CD8-positive, alpha-beta T cell (primary cell): ENCODE measurements at places on chromosomes 1 and 21. TPM values are rescaled to one million over a fixed set of nuclear protein-coding genes. Genes with fewer than 3 reads are reported as not detected.

Gene CENPF
- total RNA-seq: 2.0 TPM

Gene MXRA8
- 9.3 TPM for total RNA-seq

Gene SH2D2A
- 85.6 TPM for total RNA-seq

Gene TP73
- not detected for total RNA-seq

Gene CHIT1
- 0.60 TPM for total RNA-seq

Gene TRIM63
- total RNA-seq: not detected

Gene CLIC6
- total RNA-seq: 0.08 TPM

- no peak for DNase-seq
Observed at GRCh38 chr1:214396330-214396729, 115.4 kb downstream of the SMYD2 start.

DNA sequence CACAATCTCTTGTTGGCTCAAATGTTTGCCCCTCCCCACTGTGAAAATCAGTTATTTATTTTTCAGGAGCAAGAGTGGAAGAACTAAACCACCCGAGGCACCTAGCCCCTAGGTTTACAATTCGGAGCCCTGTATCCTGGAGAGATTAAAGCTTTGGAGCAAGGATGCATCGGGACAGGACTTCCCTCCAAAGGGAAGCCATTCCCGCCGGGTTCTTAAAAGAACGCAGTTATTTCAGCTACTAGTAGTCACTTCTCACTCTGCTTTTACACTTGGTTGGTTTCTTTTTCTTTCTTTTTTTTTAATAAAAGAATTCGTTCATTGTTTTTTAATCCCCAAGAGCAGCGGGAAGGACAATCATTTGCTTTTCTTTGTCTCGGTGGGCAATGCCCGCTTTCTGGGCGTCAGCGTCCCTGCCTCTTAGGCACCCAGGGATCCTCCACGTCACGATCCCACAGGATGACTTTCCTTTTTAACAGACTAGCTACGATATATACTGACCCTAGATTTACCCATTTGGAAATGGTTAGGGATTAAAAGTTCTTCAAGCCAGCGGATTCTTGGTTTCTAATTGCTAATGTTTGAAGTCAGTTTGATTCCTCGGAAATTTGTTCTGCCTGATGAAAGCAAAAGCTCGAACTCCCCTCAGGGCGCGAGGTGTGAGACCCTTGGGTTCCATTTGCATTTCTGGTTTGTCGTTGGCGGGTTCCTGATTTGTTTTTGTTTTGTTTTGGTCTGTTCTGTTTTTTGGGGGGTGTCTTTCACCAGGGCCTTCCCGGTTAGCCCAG, 9.0 kb downstream of the TBX15 start:
- no peak for DNase-seq

DNA sequence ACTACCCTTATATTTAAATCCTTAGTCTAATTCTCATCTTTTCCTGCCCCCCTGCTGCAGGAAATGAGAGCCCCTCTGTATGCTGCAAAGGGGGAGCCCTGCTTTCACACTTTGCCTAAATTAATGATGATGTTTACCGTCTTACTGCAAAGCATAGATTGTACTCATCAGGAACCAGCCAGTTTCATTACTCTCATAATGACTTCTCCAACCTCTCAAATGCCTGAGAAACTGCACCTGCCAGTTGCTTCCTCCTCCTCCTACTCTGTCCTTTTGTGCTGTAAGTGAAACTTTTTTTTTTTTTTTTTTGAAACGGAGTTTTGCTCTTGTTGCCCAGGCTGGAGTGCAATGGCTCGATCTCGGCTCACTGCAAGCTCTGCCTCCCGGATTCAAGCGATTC, 101.7 kb downstream of the ADSS2 start:
- DNase-seq: no peak

DNA sequence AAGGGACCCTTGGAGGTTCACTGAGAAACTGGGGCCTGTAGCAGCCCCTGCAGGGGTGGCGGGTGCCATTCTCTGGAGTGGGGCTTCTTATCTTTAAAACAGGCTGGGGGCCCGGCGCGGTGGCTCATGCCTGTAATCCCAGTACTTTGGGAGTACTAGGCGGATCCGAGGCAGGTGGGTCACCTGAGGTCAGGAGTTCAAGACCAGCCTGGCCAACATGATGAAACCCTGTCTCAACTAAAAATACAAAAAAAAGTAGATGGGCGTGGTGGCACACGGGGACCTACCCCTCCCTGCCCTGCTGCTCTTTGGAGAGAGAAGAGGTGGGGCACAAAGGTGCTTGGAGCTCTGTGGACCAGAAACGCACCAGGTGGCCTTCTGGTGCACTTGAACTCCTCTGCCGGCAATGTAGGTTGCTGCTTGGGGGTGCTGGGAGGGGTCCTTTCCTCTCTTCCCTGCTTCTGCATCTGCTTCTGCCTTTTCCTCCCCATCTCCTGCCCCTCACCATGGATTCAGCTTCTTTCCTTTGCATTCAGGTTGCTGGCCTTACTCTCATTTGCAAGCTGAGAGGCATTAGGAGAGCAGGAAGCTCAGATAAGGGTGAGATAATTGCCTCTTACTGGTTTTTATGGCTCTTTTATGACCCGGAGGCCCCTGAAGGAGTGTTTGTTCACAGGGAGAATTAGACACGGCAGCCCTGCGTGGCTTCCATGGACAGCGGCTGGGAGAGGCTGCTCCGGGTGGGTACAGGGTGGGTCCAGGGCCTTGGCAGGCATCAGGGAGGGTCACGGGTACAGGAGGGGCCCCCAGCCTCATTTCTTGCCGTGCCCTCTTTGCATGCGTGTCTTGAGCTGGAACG, 57.4 kb downstream of the ARHGEF10L start:
- DNase-seq: no peak

- no peak for DNase-seq
Observed at GRCh38 chr1:234281826-234282489, 91.3 kb upstream of the COA6 start.

- no peak for DNase-seq
Observed at GRCh38 chr1:49331066-49331852, 554.6 kb upstream of the BEND5 start.

DNA sequence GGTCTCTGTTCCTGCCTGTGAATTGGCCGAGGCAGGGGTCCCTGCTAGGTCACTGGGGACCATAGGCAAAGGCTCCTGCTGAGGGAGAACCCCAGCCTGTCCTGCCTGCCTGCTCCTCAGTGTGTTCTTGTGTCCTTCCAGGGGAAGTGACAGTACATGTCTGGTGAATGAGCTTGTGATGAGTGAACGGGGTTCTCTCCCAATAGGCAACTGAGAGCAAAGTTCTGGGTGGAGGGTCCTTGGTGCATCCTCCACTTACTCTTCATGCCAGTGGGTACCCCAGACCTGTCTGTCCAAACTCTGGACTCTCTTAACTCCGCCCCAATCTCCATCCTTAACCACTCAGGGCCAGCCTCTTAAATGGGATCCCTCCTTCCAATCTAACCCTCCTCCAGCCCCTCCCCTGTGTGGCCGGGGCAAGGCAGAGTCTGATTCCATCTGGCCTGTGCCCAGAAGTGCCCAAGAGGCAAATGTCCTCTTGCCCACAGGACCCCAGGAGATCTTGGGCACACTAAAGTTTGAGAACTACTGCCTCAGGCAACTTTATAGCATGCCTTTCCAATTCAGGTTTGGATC, 2.0 kb downstream of the XKR8 start:
- DNase-seq: no peak

- DNase-seq: peak; percentile 55
Observed at GRCh38 chr1:20732588-20733359, at the start of gene SH2D5. SH2D5 (minus strand) TSS chr1:20732703; CDS start chr1:20728044, 4,659 bp downstream.
